CD8-positive, alpha-beta memory T cell (primary cell): ENCODE measurements at places on chromosomes 2 and 18.

- no peak for DNase-seq
Observed at GRCh38 chr18:28175930-28176697, 816 bp downstream of the CDH2 start.

- DNase-seq, result no peak
Observed at GRCh38 chr18:23995180-23995579, 19.4 kb upstream of the TTC39C start.

- DNase-seq, result no peak
Observed at GRCh38 chr2:62362561-62362960, 143.4 kb downstream of the TMEM17 start.

DNA sequence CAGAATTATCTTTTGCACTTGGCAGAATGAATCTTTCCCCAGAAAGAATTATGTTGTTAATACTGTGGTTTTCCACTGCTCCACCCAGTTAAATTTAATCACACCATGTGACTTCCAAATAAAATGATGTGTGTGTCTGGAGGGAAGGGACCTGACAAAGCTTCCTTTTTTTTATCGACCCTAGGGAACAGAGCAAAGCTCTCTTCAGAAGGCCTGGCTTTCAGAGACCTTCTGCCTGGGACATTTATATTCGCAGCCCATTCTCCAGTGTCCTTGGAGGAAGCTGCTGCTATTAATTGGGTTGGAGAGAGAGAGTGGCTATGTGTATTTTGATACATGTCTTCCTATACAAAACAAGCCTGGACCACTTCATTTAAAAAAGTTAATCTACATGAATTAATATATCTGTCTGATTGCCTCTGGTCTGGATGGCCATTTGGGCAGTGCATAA is 233.7 kb downstream of the PRKCE start:
- DNase-seq, result no peak

DNA sequence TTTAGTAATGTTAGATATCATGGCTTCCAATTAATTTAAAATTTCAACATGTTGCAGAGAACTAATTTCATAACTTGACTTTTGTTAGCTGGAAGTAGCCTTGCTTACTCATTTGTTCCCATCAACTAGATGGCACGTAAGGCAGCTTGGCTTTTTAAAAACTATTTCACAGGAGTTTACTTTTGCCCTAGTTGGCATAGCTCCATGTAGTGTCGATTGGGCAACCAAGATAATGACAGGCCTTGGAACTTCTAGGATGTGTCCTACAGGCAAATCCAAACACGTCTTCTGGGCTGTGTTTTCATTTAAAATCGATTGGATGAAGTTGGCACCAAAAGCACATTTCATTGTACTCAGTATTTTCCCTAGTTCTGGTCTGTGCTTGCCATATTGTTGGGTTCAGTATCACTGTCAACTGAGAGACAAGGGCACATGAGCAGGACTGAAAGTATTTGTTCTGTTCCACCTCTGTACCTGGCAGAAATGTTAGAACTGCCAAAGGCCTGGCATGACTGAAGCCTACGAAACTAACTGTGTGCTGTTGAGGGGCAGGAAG is 29.4 kb downstream of the HADHB start:
- no peak for DNase-seq

DNA sequence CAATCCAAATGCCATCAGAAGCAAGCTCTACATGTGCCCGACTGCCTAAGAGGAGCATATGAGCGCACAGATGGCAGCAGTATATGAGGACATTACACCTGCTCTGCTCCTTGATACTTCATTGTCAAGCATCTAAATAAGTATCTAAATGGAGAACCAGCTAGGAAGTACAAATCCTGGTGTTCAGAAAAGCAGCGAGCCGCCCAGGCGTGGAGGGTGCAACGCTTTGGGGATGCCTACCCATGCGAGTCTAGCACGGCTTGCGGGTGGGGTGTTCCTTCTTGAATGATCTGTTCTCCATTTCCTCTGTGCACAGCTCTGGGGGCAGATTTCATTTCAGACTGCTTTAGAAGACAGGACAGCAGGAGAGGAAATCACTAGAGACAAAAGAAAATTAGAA is 63.0 kb upstream of the BCL2L11 start:
- DNase-seq, result no peak

- DNase-seq, result no peak
Observed at GRCh38 chr2:133705287-133705686, 137.0 kb upstream of the NCKAP5 start.

DNA sequence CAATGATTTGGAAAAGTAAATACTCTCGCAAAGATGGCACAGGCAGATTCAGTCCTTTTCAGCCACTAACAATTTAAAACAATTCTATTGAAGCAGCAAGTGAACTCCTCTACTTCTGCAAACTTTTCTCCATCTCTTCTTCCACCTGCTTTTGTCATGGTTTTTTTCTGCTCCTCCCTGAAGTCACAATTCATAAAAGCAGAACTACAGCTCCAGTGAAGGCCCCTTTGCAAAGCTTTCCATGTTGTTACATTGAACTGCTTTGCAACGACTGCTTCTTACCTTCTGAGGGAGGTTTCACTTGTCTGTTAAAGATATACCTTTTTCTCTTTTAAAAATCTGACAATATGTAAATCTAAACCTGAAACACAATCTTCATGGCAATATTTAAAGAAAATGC is 3.7 kb upstream of the SERTAD2 start:
- no peak for DNase-seq

- no peak for DNase-seq
Observed at GRCh38 chr18:58670404-58671110, 708 bp upstream of the MALT1 start.

- DNase-seq, result no peak
Observed at GRCh38 chr2:134402410-134402809, 148.5 kb downstream of the MGAT5 start.

GRCh38 chr2:71385012-71385411 is 53.4 kb downstream of the ZNF638 start:
- DNase-seq, result no peak

GRCh38 chr2:201660293-201660895 is 17.1 kb upstream of the TMEM237 start:
- no peak for DNase-seq

GRCh38 chr2:109242654-109243331 is 113.8 kb downstream of the SH3RF3 start:
- no peak for DNase-seq

GRCh38 chr2:78861546-78861945 is 164.0 kb upstream of the REG3G start:
- DNase-seq, result no peak

- DNase-seq, result no peak
Observed at GRCh38 chr2:225117051-225117716, 74.9 kb upstream of the DOCK10 start.

GRCh38 chr2:201411421-201411820 is 39.8 kb downstream of the TRAK2 start:
- no peak for DNase-seq
